ENCODE measurements at places on chromosomes 1 and 21. TPM values are rescaled to one million over a fixed set of nuclear protein-coding genes. Genes with fewer than 3 reads are reported as not detected.

GRCh38 chr1:212401042-212401441, 13.6 kb downstream of the PACC1 start:
- DNase-seq: no peak

GRCh38 chr1:216175714-216176113, 247.5 kb downstream of the USH2A start:
- no peak for DNase-seq

Gene ITGB2
- 32.4 TPM for total RNA-seq

GRCh38 chr1:43936431-43937151, 3.0 kb downstream of the ARTN start:
- DNase-seq: peak; percentile 54

GRCh38 chr21:19510653-19511052, 1107.1 kb upstream of the TMPRSS15 start:
- no peak for DNase-seq

- no peak for DNase-seq
Measured at GRCh38 chr1:37741130-37741529, 23.8 kb downstream of the EPHA10 start.

GRCh38 chr21:29174607-29175013, 44.2 kb downstream of the MAP3K7CL start:
- no peak for DNase-seq

- no peak for DNase-seq
Measured at GRCh38 chr1:115291741-115292140, 46.3 kb downstream of the NGF start.

Gene HAX1
- 81.6 TPM for total RNA-seq

Gene ATP6V1G3
- total RNA-seq: not detected

GRCh38 chr1:32892368-32893197, 6.3 kb downstream of the HPCA start:
- DNase-seq: peak; percentile 69

DNA sequence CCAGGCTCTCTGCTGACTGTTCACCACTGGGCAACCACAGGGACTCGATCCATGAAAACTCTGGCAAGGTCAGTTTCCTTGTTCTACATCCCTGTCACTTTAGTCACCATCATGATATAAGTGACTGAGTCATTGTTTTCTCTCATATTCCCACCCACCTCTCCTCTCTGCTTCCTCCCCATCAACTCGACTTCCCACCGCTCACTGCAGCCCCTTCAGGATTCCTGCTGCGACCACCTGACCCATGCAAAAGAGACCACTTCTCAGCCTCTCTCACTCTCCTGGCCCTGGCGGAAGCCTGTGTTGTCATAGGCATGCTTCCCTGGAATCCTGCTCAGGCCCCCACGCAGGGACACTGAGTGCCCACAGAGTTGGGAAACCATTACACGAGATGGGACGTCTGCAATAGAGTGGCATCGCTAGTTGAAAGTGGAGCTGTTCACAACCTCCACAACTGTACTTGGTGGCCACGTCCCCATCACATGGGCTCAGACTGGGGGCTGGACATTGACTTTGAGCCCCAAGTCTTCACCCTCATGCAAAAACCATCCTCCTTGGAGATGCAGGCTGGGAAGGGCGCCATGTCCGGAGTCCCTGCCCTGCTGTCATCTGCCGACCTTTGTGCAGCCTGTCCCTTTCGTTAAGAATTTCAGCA, 1.8 kb upstream of the TFF2 start:
- no peak for DNase-seq
